ENCODE measurements at places on chromosomes 5 and 9. TPM values are rescaled to one million over a fixed set of nuclear protein-coding genes. Genes with fewer than 3 reads are reported as not detected.

The IL3 gene
- total RNA-seq: not detected

The RGP1 gene
- total RNA-seq: 16.0 TPM

The FXN gene
- 26.1 TPM for total RNA-seq

The DND1 gene
- total RNA-seq: 15.5 TPM

The SLC23A1 gene
- total RNA-seq: not detected

The ALDH7A1 gene
- 135 TPM for total RNA-seq

The FOXD4L6 gene
- total RNA-seq: 0.21 TPM

The CYSRT1 gene
- 1.4 TPM for total RNA-seq

The NUTM2F gene
- total RNA-seq: 0.45 TPM

The BHMT gene
- 2.3 TPM for total RNA-seq

The ZNF618 gene
- total RNA-seq: 22.1 TPM

The PIP5K1B gene
- 2.8 TPM for total RNA-seq

The CXCL14 gene
- total RNA-seq: not detected

The GPRIN1 gene
- total RNA-seq: 14.6 TPM

The GPR21 gene
- total RNA-seq: 0.90 TPM

The IL13 gene
- not detected for total RNA-seq

The GPSM1 gene
- 21.3 TPM for total RNA-seq

The PNPLA7 gene
- 0.39 TPM for total RNA-seq

The GGTA1 gene
- total RNA-seq: not detected

The SLC6A18 gene
- not detected for total RNA-seq

The PLPPR1 gene
- total RNA-seq: 2.0 TPM

The NR5A1 gene
- 0.21 TPM for total RNA-seq

The DPYSL3 gene
- 455 TPM for total RNA-seq

The SLC34A1 gene
- total RNA-seq: 0.31 TPM

The C5orf24 gene
- total RNA-seq: 19.0 TPM

The FOXD4L4 gene
- not detected for total RNA-seq

The PCDHB10 gene
- total RNA-seq: 0.89 TPM

The ENHO gene
- 9.2 TPM for total RNA-seq

The IFNA2 gene
- total RNA-seq: not detected

The FAM221B gene
- total RNA-seq: not detected

The GHR gene
- total RNA-seq: 1.9 TPM

The DNM1 gene
- total RNA-seq: 43.2 TPM
